Stimulated activated CD4-positive, alpha-beta T cell treated with anti-CD3 and anti-CD28 coated beads, Interleukin-15, amount 100 ng/mL, for 1 hour (primary cell): ENCODE measurements at places on chromosomes 7 and 10.

- DNase-seq = no peak
Measured at GRCh38 chr7:157021871-157022680, 11.6 kb upstream of the MNX1 start.

DNA sequence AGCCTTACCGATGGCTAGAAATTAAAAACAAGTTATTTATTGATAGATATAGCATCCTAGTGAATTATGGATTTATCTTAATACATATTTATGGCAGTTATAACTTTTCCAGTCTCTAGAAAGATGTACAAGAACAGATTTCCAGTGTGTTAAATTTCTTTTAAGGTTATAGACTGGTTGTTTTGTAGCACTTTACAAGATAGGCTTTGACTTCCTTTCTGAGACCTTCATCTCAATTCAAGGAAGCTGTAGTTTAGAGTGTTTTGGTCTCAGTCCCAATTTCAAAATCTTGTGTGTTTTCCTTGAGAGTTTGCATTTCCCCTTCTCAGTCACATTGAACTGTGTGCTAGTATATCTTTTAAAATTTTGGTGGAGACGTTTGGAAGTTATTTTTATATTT lies 30.1 kb downstream of the PLEKHA1 start:
- no peak for DNase-seq

DNA sequence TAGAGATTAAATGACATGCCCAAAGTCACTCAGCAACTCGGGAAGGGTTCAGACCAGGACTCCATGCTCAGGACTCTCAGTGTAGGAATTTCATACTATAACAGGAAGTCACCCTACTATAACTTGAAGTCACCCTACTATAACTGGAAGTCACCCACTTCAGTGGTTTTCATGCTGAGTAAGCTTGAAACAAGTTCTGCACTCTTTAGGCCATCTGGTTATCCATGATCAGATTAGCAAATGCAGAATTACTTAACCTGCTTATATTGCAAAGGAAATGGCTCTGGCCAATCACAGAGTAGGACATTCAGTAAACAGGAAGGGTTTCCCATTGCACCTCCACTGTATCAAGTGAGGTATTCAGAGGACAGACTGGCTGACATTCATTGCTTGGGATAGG lies 1240.4 kb downstream of the GATA3 start:
- no peak for DNase-seq

GRCh38 chr7:94396596-94396995 lies 1.9 kb downstream of the COL1A2 start:
- no peak for DNase-seq

- DNase-seq = no peak
Measured at GRCh38 chr10:76088980-76089379, 657.6 kb downstream of the LRMDA start.

DNA sequence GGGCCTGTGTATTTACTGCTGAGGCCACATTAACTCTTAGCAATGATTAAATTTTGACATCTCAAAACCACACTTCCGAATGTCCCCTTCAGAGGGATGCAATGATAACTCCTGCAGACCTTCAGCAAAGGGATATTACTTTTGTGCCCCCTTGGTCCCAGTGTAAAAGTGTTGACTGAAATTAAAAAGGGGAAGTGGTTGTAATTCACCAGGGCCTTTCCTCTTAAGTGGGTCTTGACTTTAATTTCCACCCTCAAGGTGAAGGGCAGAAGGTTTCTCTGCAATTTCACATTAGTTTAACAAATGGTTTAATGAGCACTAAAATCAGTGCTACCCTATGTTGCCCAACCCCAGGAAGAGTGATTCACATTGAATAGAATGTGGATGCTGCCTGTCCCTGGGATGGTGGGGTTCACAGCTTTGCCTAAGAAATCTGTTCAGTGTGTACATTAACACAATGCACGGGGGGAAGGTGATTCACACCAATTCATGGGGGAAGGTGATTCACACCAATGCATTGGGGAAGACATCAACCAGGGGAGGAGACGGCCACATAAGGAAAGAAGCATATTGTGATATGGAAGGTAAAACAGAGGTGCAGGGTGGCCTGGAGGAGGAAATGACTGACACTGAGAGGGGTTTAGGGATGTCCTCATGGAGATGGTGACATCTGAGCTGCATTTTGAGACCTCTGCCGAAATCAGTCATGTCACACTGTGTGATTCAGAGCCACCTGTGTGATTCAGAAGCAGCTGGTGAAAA lies 19.4 kb upstream of the TNS3 start:
- DNase-seq = no peak

GRCh38 chr10:103491729-103492364 lies 1.7 kb upstream of the NEURL1 start:
- no peak for DNase-seq

- no peak for DNase-seq
Measured at GRCh38 chr7:34758111-34758601, 100.1 kb downstream of the NPSR1 start.

DNA sequence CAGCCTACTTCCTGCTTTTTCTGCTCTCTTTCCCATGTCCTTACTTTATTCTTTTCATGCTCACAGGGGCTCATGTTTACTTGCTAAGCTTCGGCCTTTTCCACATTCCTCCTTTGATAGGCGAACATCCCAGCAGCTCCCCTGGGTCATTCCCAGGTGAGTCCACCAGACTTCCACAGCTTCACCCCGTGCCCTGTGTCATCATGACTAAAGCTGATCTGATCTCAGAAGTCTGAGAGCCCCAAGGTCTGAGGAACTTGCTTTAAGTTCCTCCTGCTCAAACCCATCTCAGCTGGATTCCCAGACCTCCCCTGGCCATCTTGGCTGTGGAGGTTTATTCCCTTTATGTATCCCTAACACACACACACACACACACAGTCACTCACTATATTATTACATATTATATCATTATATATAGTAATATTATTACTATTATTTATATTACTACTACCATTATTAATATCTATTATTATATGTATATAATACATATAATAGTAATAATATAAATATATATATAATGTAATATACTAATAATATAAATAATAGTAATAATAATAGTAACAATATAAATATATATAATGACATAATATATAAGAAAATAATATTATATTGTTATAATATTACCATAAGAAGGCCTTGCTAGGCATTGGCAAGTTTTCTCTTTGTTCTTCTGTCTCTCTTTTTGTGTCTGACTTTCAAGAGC lies 295.9 kb downstream of the PTEN start:
- DNase-seq = no peak

DNA sequence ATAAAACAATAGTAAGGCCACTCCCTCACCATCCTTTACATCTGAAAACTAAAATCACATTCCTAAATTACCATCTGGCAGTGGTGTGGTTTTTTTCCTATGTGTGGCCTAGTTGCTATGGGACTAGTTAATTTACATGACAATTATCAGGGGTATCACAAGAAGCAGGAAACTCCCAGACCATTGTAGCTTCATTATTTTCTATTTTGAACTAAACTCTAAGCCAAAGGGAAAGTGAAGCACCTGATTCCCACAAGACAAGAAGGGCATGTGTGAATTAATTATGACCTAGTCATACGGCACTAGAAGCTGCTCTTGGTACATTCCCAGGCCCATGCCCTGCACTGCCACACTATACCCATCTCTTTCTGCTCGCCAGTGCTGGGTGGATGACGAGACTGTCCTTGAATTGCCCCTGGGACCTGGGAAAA lies 103.4 kb downstream of the ATXN7L1 start:
- DNase-seq = no peak

DNA sequence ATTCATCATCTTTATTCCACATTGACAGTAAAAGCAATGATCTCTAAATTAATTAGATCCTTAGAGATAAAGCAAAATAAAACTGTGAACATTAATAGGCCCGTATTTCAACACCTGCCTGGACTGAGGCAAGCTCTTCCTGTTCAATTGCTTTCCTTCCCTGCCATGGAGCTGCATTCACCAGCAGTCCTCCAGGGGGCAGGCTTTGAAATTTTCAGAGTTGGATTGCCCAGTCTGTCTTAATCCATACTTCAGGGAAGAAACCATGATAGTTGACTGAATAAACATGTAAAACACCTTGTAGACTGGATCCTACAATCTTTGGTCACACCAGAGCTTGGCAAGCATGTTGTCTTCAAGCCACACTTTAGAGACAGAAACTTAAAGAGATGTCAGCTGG lies 936.6 kb downstream of the NRG3 start:
- no peak for DNase-seq

DNA sequence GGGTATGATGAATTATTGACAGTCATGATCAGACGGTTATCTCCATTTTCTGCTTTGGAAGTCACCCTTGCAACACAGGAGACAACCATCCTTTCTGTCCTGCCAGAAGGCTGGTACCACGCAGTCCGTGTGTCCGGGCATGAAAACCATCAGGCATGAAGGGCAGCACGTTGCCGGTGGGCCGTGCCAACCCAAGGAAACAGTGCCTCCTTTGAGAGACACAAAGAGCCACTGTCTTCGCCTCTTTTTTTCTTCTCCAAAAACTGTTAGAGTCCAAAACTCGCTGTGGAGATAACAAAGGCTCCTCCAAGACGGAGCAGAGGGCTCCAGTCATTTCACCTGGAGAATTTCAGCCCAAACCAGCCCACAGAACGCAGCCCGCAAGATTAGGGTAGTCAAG lies 60.4 kb upstream of the ARHGAP21 start:
- DNase-seq = no peak

- DNase-seq = no peak
Measured at GRCh38 chr10:16986406-16987205, 143.0 kb downstream of the CUBN start.
